GM04503 (cell line): ENCODE measurements at places on chromosomes 11 and 22.

GRCh38 chr11:96062134-96062533 is 138.2 kb upstream of the MTMR2 start:
- DNase-seq: no peak

DNA sequence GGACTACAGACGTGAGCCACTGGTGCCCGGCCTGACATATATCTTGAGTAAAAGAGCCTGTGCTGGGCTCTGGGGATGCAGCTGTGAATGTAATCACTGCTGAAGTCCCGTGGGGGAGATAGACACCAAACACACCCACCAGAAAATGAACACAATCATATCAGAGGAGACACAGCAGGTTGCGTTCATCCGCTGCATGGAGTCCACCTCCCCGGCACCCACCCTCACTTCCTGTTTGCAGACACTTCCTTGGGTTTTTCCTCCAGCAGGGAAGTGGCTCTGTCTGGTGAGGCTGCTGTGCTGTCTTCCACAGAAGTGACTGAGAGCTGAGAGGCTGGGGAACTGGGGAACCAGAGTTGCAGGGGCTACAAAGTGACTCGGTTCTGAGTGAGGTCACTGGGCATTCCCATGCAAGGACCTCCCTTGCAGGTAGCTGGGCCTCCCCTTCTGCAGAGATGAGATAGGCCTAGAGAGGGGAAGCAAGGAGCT is 7.2 kb downstream of the MICALL1 start:
- DNase-seq: no peak

DNA sequence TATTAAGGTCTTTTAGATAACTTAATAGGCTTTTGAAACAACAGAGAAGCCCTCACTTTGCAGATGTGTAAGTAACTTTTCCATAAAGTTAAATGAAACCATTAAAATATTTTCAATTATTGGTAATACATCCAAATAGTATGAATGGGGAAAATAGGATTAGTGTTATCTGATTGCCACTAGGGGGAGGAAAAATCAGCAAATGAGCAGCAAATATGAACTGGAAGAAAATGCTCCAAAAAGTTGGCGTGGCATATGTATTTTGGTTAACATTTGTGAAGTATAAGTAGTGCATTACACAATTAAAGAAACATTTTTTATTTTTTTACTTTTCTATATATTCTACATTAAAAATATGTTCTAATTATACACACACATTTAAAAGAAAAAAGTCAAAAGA is 259.8 kb upstream of the ANO5 start:
- no peak for DNase-seq

DNA sequence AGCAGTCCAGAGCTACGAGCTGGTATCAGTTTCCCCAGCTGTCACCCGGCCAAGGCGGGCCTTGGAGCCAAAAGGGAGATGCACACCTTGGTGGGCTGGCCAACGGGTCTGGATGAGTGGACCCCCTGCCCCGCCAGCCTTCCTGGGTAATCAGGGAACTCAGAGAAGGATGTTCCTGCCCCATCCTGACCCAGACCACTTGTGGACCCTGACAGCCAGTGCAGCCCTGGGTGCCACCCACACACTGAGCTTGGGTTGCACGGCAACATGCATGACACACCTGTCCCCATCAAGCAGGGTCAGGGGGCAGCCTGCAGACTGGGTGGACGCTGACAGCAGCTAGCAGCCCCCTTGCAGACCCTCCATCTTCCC is 8.6 kb downstream of the SLC25A1 start:
- DNase-seq: no peak

GRCh38 chr22:50157709-50158375 is 12.7 kb upstream of the PANX2 start:
- no peak for DNase-seq

- no peak for DNase-seq
Observed at GRCh38 chr11:63919267-63920125, 2.5 kb upstream of the RCOR2 start.

GRCh38 chr11:130582981-130583380 is 134.5 kb downstream of the ADAMTS15 start:
- DNase-seq: no peak

DNA sequence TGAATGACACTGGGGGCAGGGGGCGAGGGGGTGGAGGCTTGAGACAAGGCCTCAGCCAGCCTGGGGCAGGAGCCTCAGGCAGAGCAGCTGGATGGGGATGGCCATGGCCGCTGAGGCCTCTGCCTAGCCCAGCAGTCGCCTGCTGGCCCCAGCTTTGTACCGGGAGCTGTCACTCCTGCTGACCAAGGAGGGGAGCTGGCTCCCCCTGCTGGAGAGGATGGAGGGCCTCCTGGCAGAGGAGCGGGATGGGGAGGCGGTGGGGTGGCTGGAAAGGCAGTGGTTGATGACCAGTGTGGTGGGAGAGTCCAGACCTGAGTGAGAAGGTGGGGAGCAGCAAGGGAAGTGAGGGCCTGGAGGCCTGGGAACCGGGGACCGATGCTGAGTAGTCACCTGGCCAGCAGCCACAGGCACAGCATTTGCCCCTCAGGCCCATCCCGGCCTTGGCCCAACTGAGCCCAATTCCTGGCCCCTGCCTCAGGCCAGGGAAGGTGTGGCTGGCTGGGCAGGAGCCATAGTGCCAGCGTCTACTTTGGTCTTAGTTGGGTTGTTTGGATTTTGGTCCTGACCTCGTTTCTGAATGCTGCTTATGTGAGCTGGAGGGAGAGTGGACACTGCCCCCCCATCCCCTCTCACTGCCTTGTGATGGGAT is 6.0 kb upstream of the SUSD2 start:
- DNase-seq: no peak

- DNase-seq: no peak
Observed at GRCh38 chr11:102810950-102811660, 13.1 kb upstream of the MMP1 start.

- no peak for DNase-seq
Observed at GRCh38 chr11:2816523-2816922, 69.1 kb downstream of the CDKN1C start.
